HCT116 (cell line): ENCODE measurements at places on chromosomes 7 and 10. TPM values are rescaled to one million over a fixed set of nuclear protein-coding genes. Genes with fewer than 3 reads are reported as not detected.

- no peak overlapping the region for H3K4me3 ChIP-seq
- H3K27ac ChIP-seq = peak overlapping the region; percentile 98
- DNase-seq = no peak
- H3K27me3 ChIP-seq = no peaks in the 10 kb centered on the region
These were observed 128.5 kb downstream of the DKK1 start for GRCh38 chr10:52442576-52442975.

- no peak overlapping the region for H3K27ac ChIP-seq
- H3K36me3 ChIP-seq = peaks cover 8% of the 10 kb centered on the region
- peaks cover 32% of the 10 kb centered on the region for H3K4me1 ChIP-seq
- no peaks in the 10 kb centered on the region for H3K27me3 ChIP-seq
- DNase-seq = no peak
These were observed 2.1 kb downstream of the ENTPD7 start for GRCh38 chr10:99661377-99661763.

- no peak for DNase-seq
- H3K27ac ChIP-seq = no peak overlapping the region
- H3K4me3 ChIP-seq = no peak overlapping the region
These were observed 16.0 kb upstream of the FAM20C start for GRCh38 chr7:176381-176780.

GRCh38 chr7:29588212-29588611 lies 24.6 kb downstream of the PRR15 start:
- no peaks in the 10 kb centered on the region for H3K4me1 ChIP-seq
- no peaks in the 10 kb centered on the region for H3K27me3 ChIP-seq
- no peaks in the 10 kb centered on the region for H3K36me3 ChIP-seq

The UTF1 gene
- total RNA-seq = not detected

The ELMO1 gene
- 1.1 TPM for total RNA-seq

The PTPN20 gene
- not detected for total RNA-seq

The CNPY1 gene
- total RNA-seq = not detected
